Smooth muscle cell of the pulmonary artery (primary cell): ENCODE measurements at places on chromosomes 4 and X. TPM values are rescaled to one million over a fixed set of nuclear protein-coding genes. Genes with fewer than 3 reads are reported as not detected.

SPANXC gene
- total RNA-seq = not detected in 2 replicates

TRAM1L1 gene
- 0.59 and 1.8 TPM in 2 replicates for total RNA-seq

REELD1 gene
- total RNA-seq = not detected in 2 replicates

HS6ST2 gene
- total RNA-seq = 0.07 TPM in 1 of 2 replicates, not detected in the other

CTSO gene
- total RNA-seq = 23.3 and 25.8 TPM in 2 replicates

USP51 gene
- total RNA-seq = 1.3 and 2.3 TPM in 2 replicates

TMEM31 gene
- total RNA-seq = not detected in 2 replicates

PHOX2B gene
- total RNA-seq = not detected in 2 replicates

F8 gene
- total RNA-seq = 4.0 and 4.8 TPM in 2 replicates

MID2 gene
- total RNA-seq = 11.8 and 11.9 TPM in 2 replicates

DCK gene
- total RNA-seq = 12.7 and 17.2 TPM in 2 replicates

MAGEA10 gene
- total RNA-seq = not detected in 2 replicates

UVSSA gene
- total RNA-seq = 9.4 and 12.7 TPM in 2 replicates

SLC9A7 gene
- total RNA-seq = 55.5 and 119 TPM in 2 replicates

ELMOD2 gene
- total RNA-seq = 23.4 and 29.1 TPM in 2 replicates

TRPC3 gene
- 0.03 and 0.78 TPM in 2 replicates for total RNA-seq

FOXR2 gene
- total RNA-seq = not detected in 2 replicates

NWD2 gene
- not detected in 2 replicates for total RNA-seq

AFF2 gene
- 0.07 and 0.26 TPM in 2 replicates for total RNA-seq

PCDH18 gene
- total RNA-seq = 29.1 and 119 TPM in 2 replicates

OPHN1 gene
- total RNA-seq = 5.9 and 11.9 TPM in 2 replicates

FAM90A26 gene
- not detected in 2 replicates for total RNA-seq

IGSF1 gene
- 0.07 and 0.72 TPM in 2 replicates for total RNA-seq

PRDX4 gene
- 224 and 291 TPM in 2 replicates for total RNA-seq

MAMLD1 gene
- total RNA-seq = 1.1 and 2.6 TPM in 2 replicates

GATA1 gene
- total RNA-seq = not detected in 2 replicates

TFDP3 gene
- not detected in 2 replicates for total RNA-seq

CHRDL1 gene
- 0.03 and 17.1 TPM in 2 replicates for total RNA-seq

AMER1 gene
- 2.6 and 3.6 TPM in 2 replicates for total RNA-seq

RAI2 gene
- 0.76 and 2.0 TPM in 2 replicates for total RNA-seq

NAT8L gene
- 0.13 and 0.76 TPM in 2 replicates for total RNA-seq

ATP1B4 gene
- not detected in 2 replicates for total RNA-seq
